LHCN-M2 (cell line): ENCODE measurements at places on chromosomes 7 and 10. TPM values are rescaled to one million over a fixed set of nuclear protein-coding genes. Genes with fewer than 3 reads are reported as not detected.

DNA sequence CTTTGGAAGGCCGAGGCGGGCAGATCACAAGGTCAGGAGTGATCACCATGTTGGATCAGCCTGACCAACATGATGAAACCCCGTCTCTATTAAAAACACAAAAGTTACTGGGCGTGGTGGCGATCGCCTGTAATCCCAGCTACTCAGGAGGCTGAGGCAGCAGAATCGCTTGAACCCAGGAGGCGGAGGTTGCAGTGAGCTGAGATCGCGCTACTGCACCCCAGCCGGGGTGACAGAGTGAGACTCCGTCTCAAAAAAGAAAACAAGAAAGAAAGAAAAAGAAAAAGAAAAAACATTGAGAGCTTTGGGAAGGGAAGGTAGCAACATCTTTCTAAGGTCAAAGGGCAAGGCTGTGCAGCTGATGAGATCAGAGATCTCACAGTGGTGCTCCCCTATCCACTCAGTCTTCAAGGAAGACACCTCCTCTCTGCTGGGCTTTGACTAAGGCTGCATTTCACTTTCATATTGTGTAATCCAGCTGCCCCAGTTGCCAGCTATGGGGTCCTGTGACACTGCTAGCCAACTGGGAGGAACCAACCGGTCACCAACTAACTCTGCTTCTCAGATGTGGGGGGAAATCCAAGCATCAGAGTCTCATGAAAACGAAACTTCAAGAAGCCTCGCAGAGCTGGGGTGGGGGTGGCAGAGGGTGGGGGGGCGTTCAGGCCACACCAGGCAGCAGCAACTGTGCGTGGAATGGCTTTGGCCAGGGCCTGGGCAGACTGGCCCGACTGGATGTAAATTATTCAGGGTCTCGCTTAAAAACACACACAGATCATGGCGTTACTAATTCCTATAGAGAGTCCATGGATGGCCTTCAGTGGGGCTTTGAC lies 1.5 kb downstream of the IL15RA start:
- DNase-seq = peak; percentile 8

GRCh38 chr7:128053023-128053422 lies 21.8 kb upstream of the LRRC4 start:
- DNase-seq = peak; percentile 64

DNA sequence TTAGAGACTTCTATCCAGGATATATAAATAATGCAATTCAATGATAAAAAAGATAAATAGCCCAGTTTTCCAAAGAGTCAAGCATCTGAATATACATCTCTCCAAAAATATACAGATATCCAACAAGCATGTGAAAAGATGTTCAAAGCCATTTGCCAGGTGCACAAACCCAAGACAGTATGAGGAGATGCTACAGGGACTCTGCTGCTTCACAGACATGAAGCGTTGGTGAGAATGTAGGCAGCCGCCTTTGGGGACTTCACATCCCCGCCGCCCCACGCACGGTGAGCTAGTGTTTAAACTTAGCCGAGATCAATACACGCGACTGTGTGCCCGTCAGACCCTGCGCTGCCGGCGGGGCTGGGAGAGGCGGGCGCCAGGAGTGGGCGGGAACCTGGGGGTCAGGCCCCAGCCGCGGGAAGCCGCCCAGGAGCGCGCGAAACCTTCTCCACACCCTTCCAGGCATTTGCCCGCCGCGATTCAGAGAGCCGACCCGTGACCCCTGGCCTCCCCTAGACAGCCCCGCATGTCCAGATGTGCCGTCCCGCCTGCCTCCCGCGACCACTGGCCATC lies 927 bp upstream of the ALOX5 start:
- DNase-seq = no peak

GRCh38 chr7:124449896-124450295 lies 315.7 kb downstream of the GPR37 start:
- DNase-seq = no peak

DNA sequence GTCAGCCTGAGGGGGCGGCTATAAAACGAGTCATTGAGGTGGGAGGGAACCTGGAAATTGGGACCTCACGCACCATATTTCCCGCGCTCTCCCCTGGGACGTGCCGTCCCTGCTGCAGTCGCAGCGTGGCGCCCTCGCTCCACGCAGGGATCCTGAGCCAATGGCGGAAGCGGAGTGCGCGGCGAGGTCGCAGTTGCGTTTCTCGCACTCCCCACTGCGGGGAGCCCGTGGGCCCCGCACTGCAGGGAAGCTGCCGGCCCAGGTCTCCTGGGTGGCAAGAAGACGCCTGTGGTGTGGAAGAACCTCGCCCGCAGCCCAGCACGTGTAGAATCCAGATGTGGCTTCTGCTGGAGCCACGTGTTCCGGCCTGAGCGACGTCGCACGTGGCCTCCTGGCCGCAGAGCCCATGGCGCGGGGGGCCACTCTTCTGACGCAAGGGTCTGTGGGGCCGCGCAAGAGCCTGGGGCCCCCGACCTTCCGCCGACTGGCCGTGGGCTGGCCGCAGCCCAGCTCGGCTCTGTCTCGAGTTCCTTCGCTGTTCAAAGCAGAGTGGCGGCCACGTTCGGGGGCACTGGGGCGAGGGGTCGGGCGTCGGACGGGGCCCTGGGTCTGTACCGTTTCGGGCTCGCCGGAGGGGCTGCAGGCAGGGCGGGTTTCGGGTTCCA lies 26.4 kb downstream of the HIF1AN start:
- DNase-seq = peak; percentile 50

GRCh38 chr7:36658335-36659171 lies 65.7 kb downstream of the AOAH start:
- DNase-seq = peak; percentile 97

DNA sequence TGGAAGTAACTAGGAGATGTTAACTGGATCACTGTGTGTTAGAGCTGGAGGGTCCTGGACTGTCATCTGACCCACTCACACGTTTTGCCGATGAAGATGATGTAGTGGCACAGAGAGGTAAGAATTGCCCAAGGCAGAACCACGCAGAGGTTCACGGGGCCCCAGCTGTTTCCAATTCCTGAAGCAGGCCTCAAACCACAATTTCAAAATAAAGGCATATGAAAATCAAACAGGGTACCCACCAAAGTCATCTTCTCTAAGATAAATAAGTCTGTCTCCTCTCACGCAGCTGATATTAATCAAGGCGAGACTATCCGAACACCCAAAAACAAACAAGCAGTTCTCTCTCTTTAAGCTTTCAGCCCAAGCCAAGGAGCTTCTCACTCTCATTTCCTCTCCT lies 113.3 kb upstream of the JCAD start:
- DNase-seq = no peak

- no peak for DNase-seq
Measured at GRCh38 chr7:129073204-129073603, 18.3 kb upstream of the TNPO3 start.

DNA sequence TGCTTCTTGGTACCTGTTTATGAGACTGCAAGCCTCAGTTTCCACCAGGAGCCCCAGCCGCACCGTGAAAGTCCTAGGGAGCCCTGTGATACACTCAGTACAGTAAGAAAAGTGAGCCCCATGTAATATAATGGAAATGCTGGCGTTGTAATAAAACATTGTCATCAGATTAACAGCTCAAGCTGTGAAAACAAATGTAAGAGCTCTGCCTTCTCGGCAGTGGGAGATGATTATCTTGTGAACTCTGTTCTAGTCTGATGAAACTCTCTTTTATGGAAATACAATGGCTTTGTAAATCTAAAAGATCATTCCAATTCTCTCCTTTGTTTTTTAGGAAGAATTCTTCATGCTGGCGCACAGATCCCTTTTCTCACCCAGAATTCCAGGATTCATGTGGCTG lies 299.9 kb downstream of the ABCA13 start:
- DNase-seq = no peak

The CDNF gene
- total RNA-seq = 0.96 and 1.1 TPM in 2 replicates

The LOXL4 gene
- total RNA-seq = 0.19 and 0.46 TPM in 2 replicates

The TRIM8 gene
- total RNA-seq = 135 and 136 TPM in 2 replicates

The CDHR1 gene
- total RNA-seq = not detected in 2 replicates
